IMR-90 (cell line): ENCODE measurements at places on chromosomes 3 and 15. TPM values are rescaled to one million over a fixed set of nuclear protein-coding genes. Genes with fewer than 3 reads are reported as not detected.

ISLR gene
- total RNA-seq, result under 0.01 TPM in 2 replicates

RAB43 gene
- total RNA-seq, result 9.2 and 9.9 TPM in 2 replicates

GHSR gene
- total RNA-seq, result not detected in 2 replicates

DNA sequence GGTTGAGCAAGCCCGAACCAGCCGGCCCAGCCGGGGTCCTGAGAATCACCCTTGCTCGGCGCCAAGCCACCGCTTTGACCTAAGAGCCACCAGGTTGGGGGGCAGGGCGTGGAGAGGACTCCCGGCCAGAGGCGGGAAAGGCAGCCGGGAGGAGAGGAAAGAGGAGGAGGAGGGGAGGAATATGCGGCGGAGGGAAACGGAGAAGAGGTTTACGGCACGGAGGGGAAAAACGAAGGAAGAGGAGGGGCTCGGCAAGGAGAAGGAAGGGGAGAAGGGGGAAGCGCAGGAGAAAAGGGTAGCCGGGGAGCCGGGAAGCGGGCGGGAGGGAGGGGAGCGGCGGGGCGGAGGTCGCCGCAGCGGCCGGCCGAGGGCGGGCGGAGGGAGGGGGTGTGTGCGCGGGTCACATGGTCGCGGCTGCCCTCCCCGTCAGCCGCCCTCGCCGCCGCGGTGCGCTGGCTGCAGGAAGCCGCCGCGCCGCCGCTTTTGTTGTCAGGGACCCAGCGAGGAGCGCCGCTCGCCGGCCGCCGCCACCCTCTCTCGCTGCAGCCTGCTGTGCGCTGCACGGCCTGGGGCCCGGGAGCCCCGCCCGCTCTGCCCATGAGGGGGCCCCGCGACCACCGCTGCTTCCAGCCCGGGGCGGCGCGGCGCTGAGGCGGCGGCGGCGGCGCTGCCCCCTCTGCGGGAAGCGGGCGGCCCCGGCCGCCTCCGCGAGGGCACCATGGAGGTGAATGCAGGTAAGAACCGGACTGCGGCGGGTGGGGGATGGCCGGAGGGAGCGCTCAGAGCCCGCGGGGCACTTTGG lies at the start of gene NR1D2:
Gene NR1D2, plus strand, starts transcription at position 426 of the 802 bp plus-strand sequence. Its CDS starts 293 bp downstream, at position 719.
- DNase-seq, result peak; percentile 73

GRCh38 chr3:25064681-25065080 lies 363.4 kb upstream of the RARB start:
- DNase-seq, result no peak

DNA sequence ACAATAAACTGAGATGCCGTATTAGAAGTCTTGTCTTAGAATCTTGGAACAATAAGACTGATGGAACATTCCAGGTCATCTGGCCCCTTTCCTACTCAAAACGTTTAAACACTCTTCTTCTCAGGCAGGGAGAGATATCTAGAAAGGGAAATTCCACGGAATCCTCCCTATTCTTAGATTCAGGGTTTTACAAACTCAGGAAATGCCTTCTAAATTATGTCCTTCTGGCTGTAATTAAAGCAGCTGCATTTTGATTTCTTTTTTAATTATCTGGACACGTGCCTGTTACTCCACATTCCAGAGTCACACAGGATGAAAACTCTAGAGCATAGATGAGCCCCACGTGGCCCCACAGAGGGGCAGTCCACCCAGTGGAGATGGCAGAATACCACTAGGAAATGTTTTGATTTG lies 41.5 kb upstream of the MTMR10 start:
- DNase-seq, result peak; percentile 76
